NCI-H1694 (cell line): ENCODE measurements at places on chromosomes 5 and 9.

DNA sequence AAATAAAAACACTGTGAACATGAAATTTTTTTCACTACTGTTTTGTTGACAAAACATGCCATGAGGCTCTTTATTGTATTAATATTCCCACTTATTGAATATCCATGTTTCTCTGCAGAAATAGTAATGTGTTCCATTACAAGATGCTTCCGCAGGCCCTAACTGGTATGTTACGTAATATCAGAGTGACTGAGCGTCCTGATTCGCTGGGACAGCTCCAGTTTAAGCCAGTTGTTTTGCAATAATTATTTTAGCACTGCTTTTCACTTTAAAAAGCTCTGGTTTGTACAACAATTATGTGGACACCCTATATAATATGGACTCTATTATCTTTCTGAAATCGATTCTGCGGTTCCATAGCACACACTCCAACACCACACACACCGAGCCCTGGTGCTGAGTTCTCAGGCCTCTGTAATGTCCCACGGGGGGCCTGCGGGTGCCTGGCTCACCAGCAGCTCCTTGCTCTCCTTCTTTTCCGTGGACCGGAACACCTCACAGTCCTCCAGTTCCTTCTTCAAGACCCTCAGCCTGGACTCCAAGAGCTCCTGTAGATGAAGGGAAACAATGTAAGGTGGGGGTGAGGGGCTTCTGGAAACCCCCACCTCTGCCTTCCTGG, 1.8 kb downstream of the TRIM7 start:
- DNase-seq, result no peak

GRCh38 chr5:94830520-94830919, 212.1 kb downstream of the SLF1 start:
- no peak for DNase-seq

- DNase-seq, result no peak
Measured at GRCh38 chr5:56306433-56307150, 73.5 kb upstream of the ANKRD55 start.

DNA sequence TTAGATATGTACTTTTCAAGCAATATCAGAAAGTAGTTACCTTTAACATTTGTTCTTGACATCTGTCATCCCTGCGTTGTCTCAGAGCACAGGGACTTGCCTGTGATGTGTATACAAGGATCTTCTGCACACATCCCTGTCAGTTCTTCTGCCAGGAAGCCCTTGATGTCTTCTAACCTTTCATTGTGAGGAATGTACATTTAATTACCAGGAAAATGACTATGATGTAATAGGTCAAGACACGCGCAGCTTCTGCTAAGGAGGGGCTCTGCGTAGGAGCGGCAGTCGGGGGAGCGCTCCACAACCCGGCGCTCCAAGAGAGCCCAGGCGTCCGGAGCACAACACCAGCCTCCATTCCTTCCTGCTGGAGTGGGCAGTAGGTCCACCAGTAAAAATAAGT, 119.7 kb downstream of the IRX2 start:
- DNase-seq, result no peak

GRCh38 chr9:114733816-114734215, 51.8 kb upstream of the TEX48 start:
- no peak for DNase-seq

- peak; percentile 61 for DNase-seq
Measured at GRCh38 chr5:159777049-159777660, 139.1 kb upstream of the ADRA1B start.

DNA sequence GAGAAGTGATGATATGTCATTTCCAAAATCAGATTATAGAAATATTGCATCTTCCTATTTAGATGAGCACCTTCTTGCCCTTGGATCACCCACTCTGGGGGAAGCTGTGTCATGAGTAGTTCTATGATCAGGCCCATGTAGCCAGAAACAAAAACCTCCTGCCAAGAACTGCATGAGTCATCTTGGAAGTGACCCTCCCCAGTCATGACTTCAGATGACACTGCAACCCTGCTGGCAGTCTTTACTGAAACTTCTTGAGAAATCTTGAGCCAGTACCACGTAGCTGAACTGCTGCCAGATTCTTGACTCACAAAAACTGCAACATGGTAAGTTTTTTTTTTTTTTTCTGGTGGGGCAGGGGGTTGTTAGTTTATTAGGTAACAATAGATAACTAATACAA, 439.6 kb upstream of the PTGER4 start:
- no peak for DNase-seq

DNA sequence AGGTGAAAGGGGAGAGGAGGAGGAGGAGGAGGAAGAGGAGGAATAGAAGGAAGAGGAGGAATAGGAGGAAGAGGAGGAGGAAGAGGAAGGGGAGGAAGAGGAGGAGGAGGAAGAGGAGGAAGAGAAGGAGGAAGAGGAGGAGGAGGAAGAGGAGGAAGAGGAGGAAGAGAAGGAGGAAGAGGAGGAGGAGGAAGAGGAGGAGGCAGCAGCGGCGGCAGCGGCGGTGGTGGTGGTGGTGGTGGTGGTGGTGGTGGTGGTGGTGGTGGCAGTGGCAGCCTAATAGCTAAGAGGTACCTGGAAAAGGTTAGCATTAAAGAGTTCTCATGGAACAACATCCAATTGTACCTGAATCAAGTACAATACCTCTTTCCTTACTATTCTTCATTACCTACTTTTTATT, 32.5 kb downstream of the UBAP2 start:
- DNase-seq, result no peak

DNA sequence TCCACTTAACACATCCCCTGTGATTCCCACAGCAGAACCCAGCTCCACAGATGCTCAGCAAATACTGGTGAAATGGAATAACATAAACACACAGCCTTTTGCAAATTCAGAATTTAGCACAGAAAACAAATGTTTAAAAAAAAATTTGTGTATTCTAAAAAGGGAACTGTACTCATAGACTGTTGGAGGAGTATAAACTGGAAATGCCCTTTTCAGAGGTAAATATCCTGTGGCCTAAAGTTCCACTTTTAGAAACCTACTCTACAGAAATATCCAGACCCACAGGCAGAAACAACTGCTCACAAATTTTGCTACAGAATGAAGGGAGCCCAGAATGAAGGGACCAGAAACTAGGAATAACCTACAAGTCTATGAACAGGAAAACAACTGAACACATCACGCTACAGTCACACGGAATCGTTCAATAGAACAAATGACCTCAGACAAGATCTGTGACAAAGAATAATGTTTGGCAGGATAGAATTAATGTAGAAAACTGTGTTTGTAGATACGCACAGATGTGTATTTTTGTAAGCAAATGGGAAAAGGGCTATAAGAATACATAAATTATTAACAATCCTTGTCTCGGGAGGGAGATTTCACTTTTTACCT, 78.5 kb downstream of the SHB start:
- DNase-seq, result no peak

- no peak for DNase-seq
Measured at GRCh38 chr9:87629104-87629503, 96.8 kb upstream of the CTSL start.

- no peak for DNase-seq
Measured at GRCh38 chr5:74500110-74500917, 140.2 kb downstream of the ENC1 start.

- DNase-seq, result no peak
Measured at GRCh38 chr5:180215783-180216630, 7.0 kb upstream of the RASGEF1C start.

GRCh38 chr5:109155625-109156024, 254.1 kb downstream of the PJA2 start:
- DNase-seq, result no peak

DNA sequence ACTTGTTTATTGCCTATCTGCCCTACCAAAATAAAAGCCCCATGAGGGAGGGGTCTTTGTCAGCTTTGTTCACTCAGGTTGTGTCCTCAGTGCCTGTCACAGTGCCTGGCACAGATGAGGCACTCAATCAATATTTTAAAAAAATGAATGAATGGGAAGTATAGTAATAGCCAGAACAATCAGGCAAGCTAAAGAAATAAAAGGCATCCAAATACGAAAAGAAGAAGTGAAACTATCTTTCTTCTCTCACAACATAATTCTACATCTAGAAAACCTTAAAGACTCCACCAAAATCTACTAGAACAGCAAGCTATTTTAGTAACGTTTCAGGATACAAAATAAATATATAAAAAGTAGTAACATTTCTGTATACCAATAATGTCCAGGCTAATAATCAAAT, 37.8 kb upstream of the C5orf63 start:
- no peak for DNase-seq

DNA sequence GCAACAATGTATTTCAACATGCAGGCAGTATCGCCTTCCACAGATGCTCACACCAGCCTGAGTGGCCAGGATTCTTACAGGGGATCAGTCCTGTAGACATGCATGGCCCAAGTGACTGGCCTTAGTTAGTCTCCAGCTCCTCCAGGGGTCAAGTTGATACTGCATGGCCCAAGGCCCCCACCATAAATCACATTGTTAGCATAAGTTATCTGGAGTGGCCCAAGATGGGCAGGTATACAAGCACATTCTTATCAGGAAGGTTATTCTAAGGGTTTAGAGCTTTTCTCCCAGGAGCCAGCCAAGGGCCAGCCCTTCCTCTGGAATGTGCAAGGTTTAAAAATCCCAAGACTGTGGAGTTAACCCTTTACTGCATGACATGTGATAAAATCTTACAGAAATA, 230.9 kb upstream of the NFIL3 start:
- no peak for DNase-seq

- no peak for DNase-seq
Measured at GRCh38 chr5:138932171-138932810, 57.2 kb upstream of the LRRTM2 start.

DNA sequence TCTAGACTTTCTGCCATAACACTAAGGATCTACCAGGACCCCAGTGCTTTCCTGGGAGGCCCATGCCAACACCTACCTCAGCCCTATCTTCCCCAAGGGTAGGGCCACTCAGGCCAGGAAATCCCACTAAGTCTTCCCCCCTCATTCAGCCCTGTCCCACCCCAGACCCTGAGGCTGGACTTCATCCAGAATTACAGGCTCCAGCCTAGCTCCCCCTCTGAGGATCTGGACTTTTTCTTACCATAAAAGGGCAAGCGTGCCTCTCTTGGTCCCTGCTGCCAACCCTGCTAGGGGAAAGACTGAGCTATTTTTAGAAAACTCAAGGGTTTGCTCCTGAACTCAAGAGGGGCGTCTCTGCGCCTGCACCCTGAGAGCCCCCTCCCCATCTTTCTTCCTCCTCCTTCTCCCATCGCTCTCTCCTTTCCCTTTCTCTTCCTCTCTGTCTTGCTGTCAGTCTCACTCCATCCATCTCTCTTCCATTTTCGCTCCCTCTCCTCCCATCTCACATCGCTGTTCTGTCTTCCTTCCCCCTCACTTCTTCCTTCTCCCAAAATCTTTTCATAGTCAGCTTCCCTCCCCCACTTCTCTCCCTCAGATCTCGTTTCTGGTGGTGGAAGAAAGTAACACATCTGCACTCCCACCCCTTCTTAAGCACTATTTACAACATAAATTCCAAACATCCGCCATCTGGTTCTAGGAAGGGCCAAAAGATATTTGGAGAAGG, 38.1 kb upstream of the IL17B start:
- no peak for DNase-seq

- no peak for DNase-seq
Measured at GRCh38 chr5:4013106-4013898, 417.7 kb downstream of the IRX1 start.

DNA sequence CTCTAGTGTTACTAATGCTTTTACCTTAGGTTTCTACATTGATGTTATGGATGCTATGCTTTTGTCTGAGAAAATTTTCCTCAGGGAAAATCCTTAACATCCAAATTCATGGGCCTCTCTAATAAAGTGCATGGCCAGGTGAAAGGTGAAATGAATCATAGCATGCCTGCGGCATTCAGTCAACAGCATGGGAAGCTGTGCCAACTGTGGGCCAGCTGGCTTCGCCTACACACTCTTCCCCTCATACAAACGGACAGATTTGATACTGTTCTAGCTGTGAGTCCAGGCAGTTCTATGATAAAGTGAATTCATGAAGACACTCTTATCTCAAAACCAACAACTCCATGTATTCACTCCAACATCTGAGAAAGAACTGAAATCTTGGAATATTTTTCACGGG, 374.1 kb downstream of the PLK2 start:
- DNase-seq, result no peak

DNA sequence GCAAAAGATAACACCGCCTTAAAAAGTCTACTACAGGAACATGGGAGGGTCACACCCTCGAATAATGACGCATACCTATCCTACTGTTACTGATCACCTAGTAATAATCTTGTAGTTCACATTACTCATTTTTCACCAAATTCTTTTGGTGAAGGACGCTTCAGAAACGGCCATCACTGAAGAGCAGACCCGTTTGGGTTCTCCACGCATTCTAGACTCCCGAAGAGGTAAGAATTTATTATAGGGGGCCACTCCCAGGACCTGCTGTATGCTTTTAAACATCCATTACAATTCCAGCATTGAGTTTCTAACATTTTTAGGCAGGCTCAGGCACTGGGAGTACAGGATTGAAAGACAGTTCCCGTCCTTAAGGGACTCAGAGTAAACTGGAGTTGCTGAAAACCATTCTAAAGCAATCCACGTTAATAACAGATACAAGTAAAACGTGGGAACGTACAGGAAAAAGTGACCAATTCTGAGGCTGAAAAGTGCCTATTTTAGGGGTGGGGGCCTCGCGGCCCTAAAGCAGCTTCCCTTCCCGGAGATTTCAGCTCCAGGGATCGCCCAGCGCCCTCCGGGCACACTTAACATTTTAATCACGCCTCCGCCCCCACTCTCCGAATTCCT, at the start of gene FER:
Gene FER (plus strand): TSS at position 124 of the 627 bp plus-strand sequence. CDS start 50,286 bp downstream, outside the sequence.
- DNase-seq, result no peak

GRCh38 chr9:23571414-23572104, 254.5 kb downstream of the ELAVL2 start:
- DNase-seq, result no peak

DNA sequence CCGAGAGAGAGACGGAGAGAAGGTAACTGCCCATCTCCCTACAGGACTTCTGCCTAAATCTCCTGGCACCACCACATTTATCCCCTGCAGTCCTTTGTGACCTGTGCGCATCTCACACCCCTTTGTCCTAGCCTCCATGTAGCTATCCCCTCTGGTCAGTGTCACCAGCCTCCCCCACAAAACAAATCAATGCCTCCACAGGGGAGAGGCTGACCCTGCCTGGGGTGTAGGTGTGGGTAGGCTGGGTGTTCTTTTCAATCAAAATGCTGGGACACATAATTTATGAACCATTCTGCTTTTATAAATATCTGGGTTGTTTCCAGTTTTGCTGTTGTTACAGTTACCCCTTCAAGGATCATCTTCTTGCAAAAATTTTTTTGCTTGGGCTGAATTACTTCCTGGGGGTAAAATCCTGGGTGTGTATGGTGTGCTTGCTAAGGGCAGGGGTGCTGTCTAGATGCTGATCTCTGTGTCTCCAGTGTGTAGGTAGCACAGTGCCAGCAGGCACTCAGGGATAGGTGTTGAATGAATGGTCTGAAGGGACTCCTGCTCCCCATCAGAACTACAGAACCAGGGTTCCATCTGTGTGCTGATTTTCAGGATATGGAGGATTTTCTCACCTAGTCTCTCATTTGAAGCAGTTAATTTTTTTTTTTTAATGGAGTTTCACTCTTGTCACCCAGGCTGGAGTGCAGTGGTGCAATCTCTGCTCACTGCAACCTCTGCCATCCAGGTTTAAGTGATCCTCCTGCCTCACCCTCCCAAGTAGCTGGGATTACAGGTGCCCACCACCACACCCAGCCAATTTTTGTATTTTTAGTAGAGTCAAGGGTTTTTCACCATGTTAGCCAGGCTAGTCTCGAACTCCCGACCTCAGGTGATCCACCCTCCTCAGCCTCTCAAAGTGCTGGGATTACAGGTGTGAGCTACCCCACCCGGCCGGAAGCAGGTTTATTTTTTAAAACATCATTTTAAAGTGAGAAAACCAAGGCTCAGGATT, at the start of gene GARIN3:
Gene GARIN3 (minus strand): TSS at position 51 of the 1,000 bp plus-strand sequence. CDS start 96 bp downstream, outside the sequence.
- no peak for DNase-seq
